ENCODE measurements at places on chromosomes 7 and 10.

DNA sequence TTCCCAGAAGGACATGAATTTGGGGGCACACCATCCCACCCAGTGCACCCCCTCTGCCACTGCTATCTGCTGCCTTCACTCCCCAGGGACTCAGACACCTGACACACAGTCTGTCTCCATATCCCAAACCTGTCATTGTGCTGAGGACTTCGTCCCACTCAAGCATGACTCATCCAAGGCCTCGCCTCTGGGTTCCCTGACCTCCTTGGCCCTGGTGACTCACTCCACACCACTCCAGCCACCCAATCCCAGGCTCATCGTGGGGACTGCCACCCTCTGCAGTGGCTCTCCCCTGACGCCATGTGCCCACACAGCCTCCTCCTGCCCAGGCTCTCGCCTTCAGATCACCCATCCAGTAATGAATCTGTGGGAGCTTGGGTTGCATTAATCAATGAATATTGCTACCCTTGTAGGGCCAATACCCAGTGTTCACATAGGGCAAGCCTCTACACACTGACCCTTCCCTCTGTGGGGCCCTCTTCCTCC, 6.6 kb upstream of the INSIG1 start:
- DNase-seq = no peak

DNA sequence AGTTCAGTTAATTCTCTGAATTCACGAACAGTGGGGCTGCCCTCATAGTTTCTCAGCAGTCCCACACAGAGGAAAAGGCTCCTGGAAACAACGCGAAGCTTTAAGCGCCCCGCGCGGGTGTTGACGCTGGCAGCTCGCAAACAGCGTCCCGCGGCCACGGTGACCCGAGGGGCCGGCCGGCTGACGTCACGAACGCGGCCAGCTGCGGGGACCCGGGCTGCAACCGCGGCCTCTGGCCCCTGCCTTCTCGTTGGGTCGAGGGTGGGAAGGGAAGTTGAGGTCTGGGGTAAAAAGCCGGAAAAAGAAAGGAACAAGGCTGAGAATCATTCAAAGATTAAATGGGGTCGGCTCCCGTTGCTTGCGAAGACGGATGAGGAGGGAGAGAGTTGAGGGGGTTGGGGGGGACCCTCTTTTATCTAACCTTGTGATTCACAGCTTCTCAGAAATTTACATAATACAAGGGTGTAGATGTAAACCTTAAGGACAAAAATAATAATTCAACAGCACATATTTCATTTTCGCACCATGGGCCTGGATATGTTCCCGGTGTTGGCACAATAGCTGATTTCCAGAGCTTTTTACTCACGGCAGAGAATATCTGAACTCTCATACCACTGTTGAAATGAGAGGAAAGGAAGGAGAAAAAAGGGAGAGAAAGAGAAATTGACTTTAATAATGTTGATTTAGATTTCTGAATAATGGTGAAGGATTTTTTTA, 7.3 kb upstream of the FEZF1 start:
- no peak for DNase-seq

- no peak for DNase-seq
These were observed 13.5 kb downstream of the TNPO3 start for GRCh38 chr7:129041142-129042085.

DNA sequence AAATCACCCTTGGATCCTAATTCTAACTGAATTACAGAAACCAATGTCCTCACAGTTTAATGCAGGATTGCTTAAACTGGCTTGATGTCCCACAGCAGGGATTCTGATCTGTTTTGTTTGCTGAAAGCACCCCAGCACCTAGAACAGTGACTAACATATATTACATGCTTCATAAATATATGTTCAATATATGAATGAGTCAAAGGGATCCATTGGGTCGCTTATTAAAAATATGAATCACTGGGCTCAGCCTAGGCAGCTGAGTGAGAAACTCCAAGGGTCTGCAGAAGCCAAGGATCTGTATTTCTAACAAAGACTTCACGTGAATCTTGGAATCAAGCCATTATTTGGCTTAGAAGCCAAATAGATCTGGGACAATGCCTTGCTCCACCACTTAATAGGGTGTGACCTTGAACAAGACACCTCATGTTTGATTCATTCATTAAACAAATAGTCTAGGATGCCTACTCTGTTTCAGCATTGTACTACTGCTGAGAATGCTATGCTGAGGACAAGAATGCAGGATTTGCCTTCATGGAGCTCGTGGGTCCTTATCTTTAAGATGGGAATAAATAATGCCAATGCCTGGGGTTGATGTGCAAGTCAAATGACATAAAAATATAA, 103.4 kb upstream of the DLX6 start:
- DNase-seq = no peak

- no peak for DNase-seq
These were observed 996 bp downstream of the ADAM12 start for GRCh38 chr10:126387041-126387921.

GRCh38 chr7:63117-63480, 129.3 kb upstream of the FAM20C start:
- DNase-seq = no peak

DNA sequence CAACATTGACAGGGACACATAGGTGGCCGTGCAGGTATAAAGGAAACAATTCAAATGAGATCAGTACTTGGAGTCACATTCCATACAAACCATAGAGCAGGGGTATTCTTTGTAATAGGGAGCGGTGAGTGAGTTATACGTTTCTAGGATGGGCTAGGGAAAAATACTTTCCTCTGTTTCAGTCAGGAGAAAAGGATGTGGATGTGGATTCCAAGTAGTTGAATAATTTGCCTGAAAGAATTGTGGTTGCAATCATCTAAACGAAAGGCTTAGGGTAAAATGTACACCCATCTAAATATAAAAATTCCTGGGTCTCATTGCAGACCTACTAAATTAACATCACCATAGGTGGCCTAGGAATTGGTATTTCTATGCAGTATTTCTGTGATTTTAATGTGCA, 270.7 kb upstream of the IGFBP3 start:
- no peak for DNase-seq

- DNase-seq = no peak
These were observed 4.2 kb downstream of the GLRX3 start for GRCh38 chr10:130140425-130140824.

GRCh38 chr7:49397750-49398149, 375.7 kb upstream of the VWC2 start:
- DNase-seq = no peak

- no peak for DNase-seq
These were observed 415.3 kb upstream of the NRP1 start for GRCh38 chr10:33749790-33750189.

- no peak for DNase-seq
These were observed 456.0 kb downstream of the SORCS1 start for GRCh38 chr10:106708506-106708905.

DNA sequence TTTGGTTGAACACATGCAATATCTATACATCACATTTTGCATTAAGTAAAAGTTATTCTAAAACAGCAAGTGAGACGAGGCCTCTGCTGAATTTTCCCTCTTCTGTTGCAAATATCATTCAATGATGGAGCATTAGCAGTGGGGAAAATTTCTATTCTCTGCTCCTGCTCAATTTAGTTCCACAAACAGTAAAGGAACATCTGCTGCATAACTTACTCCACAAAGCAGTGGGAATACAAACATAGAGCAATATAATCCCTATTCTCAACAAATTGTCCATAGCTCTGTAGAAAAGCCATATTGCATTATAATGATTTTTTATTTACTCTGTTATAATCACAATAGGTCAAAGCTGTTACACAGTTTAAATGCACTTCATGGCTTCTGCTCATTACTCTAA, 5.9 kb downstream of the AGR3 start:
- DNase-seq = no peak

GRCh38 chr7:786472-787255, 45.6 kb upstream of the SUN1 start:
- no peak for DNase-seq

DNA sequence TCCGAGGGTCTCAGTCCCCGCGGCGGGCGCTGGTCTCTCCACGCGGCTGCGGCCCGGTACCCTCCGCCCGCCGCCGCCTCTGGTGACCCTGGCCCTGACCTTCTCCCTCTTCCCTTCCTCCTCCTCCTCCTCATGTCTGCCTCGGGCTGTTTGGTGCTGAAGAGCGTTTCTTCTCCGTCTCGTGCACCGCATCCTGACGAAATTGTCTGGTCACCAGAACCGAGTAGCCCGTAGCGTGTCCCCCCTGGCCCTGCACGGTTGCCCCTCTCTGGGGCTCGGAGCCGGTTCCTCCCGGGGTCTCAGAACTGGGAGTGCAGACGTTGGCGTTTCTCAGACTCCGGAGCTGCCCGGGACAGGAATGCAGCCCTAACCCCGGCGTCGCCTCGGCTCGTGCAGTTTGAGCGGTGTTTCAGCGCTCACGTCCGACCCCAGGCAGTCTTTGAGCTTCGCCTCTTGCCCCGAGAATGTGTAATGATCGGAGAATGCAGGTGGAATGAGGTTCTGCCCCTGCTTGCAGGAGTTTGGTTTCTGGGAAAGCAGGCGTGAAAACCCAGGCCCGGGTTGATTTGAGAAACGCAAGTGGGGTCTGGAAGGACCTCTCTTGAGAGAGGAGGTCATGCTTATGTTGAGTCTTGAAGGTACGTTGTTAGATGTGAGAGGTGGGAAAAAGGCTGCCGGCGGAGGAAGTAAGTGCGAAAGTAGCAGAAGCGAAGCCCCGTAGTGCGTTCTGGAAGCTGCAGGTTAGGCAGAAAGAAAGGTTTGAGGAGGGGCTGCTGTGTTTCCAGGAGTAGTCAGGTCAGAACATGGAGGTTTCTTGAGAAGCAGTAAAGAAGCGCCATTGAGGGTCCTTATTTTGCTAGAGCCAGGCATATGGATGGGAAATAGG, 743 bp downstream of the RBM17 start:
- DNase-seq = no peak

- no peak for DNase-seq
These were observed 69.9 kb downstream of the TMEM106B start for GRCh38 chr7:12281038-12281437.

DNA sequence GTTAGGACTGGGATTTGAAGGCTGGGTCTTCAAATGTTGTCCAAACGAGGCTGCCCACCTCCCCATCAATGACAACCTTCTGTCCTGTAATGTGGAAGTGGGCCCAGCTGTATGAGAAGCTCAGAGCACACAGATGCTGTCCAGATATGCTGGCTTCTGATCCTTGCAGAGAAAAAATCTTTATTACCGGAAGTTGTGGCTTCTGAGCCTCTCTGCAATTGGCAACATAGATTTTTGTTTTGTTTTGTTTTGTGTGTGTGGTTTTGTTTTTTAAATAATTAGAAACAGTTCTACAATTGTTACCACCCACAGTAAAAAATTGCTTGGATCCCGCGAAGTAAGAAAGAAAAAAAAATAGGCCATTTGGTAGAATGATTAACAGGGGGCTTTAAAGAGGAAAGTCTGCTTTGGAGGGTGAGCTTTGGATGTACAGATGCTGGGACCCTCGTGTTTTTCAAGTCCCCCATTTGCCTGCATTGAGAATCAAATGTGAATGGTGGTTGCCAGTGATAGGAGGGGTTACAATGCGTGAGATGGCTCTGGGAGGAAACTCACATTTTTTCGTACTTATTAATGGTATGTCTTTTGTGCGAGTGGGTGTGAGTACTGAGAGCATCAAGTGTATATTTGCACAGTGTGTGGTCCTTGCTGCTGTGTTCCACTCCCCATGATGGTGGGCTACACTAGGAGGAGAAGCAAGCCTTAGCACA, 153.2 kb downstream of the TCF7L2 start:
- DNase-seq = no peak

GRCh38 chr10:98217801-98218200, 50.2 kb downstream of the LOXL4 start:
- DNase-seq = no peak

- no peak for DNase-seq
These were observed 7.7 kb downstream of the DEPP1 start for GRCh38 chr10:44970812-44971395.

Data from brain pericyte (primary cell).